ENCODE measurements at places on chromosomes 16 and 17. TPM values are rescaled to one million over a fixed set of nuclear protein-coding genes. Genes with fewer than 3 reads are reported as not detected.

The FBXL20 gene
- 7.6 TPM for polyA plus RNA-seq

The TPSB2 gene
- polyA plus RNA-seq: not detected

GRCh38 chr17:79073706-79074088 lies 927 bp upstream of the ENGASE start:
- no peak for DNase-seq

DNA sequence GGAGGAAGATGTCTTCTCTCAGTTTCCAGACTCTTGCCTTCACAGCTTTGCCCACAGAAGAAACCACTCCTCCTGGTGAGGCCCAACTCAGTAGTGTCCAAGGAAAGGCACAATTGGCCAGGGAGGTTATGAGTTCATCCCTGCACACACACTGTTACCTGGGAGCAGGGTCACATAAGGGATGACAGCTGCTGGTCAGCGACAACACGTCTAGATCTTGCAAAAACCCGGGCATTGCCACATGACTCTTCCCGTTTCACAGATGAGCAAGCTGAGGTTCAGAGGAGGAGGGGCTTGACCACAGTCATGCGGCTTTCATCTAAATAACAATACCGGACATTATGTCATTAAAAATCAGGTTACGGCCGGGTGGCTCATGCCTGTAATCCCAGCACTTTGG lies 186.0 kb downstream of the COPRS start:
- DNase-seq: no peak

GRCh38 chr16:48217708-48218107 lies 26.4 kb upstream of the LONP2 start:
- DNase-seq: no peak

DNA sequence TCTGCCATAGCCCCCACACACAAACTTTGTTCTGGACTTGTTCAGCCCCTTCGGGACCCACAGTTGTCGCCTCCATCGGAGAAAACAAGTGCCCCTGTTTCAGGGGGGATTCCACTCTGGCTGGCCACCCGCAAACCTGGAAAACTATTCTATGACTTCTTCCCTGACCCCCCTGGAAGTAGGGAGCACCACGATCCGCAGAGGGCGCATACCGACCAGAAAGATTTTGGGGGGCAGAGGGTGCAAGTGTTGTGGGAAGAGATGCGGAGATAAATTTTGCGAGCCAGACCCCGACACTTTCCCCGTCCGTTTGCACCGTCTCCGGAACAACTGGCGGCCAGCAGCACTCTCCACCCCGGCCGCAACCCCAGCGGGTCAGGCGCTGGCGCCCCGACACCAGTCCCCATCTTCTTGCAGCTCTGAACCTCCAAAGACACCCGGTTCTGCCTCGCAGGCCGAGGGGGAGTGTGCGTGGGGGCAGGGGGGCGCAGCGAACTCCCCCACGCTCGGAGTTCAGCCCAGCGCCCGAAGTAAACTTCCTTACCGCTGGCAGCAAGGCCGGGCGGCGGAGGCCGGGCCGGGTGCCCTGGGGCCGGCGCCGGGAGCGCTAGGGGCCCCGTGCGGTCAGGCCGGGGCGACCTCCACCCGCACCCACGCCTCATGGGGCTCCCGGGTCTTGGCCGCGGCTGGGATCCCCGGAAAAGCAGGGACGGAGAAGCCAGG lies 744 bp downstream of the SALL1 start:
- DNase-seq: no peak

GRCh38 chr16:23290189-23291062 lies 11.7 kb upstream of the SCNN1B start:
- no peak for DNase-seq

DNA sequence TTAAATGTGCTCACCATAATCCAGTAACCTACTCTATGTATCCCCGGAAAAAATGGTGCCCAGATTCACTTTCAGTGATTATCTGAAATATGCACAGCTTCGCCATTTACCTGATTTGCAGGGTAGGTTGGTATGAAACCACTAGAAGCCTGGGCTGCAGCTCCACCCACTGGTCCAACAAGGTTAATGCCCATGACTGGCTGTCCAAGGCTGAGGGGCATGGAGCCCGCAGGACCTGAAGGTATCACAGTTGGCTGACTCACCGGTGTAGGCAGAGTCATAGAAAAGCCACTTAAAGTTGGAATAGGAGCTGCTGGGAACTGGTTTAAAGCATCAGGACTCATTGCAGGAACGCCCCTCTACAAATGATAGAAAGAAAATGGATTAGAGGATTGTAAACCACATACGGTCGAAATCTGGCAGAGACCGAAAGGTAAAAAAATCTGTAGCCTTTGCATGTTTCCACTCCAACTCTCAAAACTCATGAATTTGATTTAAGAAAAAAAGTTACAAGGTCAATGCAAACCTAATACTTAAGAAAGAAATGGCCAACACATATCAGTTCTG lies 38.6 kb downstream of the SYNRG start:
- DNase-seq: peak; percentile 18

DNA sequence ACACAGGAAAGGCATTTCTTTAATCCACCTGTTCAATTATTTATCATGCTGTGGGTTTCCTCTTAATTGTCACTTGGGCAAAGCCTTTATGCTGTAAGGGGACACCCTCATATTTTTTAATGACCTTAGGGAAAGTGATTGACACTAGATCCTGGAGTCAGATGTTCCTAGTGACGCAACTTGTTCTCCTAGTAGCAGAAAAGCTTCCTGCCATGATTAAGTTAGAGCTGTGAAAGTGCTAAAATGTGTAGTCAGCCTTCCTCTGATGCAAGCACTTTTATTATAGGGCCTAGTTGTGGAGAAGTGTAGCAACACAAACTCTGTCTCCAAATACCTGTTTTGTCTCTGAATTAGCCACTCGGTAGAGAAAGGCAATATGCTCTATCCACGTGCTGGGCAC lies 12.3 kb downstream of the TMEM100 start:
- no peak for DNase-seq

GRCh38 chr16:68047987-68048386 lies 24.9 kb downstream of the DUS2 start:
- no peak for DNase-seq

DNA sequence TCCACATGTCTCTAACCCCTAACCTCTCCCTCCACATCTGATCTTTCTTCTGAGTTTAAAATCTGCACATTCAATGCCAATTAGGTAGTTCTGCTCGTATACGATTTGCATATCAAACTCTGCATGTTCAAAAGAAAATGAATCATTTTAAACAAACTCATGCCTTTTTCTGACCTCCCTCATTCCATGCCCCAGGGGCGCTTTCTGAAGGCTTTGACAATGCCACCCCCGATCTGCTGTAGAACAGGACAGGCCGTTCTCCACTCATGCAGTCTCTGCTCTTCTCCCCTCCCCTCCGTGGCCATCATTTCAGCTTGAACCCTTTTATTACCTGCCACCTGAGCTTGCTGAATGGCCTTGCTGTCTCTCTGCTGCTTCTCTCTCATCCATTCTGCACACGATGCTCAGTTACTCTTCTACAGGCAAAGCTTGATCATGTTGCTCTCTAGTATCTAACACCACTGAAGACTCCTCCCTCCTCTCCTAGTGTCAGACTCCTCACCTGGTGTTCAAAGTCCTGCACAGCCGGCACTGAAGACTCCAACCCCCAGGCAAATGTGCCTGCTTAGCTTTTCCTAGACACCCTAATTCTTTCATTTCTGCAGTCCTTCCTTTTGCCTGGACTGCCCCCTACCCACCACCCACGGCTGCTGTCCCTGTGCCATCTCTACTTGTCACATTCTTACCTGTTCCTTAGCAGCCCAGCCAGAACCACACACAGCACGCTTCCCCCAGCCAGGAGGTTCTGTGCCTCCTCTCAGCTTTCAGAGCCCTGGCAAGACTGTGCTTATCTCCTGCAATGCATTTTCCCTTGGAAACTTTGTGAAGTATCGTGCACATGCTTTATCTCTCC lies 6.2 kb downstream of the TMEM238L start:
- DNase-seq: no peak

DNA sequence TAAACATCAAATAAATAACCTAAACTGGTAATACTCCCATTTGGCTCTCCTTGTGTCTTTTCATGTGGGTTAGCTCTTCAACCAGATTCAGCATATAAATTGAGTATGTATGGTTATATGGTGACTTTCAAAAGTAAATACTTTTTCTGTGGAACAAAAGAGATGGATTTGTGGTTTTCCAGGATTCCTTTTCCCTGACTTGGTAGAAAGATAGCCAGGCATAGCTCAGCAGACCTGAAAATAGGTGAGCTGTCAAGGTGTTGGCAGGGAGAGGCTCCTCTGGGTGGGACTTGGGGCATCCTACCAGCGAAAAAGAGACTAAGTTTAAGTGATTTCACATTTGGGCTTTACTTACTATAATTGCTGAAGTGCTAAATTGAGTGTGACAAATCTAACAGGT lies 80.3 kb downstream of the FTO start:
- no peak for DNase-seq

Data from B cell (primary cell).